Pulmonary artery endothelial cell (primary cell): ENCODE measurements at places on chromosomes 1 and 21. TPM values are rescaled to one million over a fixed set of nuclear protein-coding genes. Genes with fewer than 3 reads are reported as not detected.

DNA sequence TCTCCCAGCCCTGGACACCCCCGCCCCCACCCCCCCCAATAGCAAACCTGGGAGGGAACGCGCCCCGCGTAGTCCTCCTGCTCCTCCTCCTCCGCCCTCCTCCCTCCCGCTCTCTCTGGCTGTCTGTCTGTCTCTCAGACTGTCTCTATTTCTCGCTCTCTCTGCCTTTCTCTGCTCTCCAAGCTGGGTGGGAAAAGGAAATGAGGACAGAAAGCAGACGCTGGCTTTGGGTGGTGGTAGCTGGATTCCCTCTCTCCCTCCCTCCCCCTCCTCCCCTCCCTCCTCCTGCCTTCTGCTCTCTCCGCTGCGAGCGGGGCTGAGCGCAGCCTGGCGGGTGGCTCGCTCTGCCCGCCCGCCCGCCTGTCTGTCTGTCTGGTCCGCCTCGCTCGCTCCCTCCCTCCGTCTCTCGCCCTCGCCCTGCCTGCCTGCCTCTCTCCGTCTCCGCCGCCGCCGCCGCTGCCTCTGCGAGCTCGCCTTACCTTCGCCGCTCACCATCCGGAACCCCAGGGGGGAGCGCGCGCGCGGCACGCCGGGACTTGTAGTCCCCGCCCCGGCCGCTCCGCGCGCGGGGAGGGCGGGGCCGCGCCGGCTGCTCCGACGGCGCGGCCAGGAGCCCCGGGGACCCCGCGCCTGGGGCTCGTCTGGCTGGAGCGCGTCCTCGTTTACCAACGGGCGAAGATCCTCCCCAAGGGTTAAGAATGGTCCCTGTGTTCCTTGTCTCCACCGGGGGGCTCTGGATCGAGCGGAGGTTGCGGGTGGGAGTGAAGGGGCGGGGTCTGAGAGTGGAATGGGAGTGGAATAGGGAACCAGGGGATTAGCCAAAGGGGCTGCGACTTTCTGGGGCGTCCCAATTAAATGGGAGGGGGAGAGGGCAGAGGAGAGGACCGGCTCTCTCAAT lies at the start of gene AHDC1:
Gene AHDC1 (minus strand): TSS at position 464 of the 898 bp plus-strand sequence. CDS start 52,029 bp downstream, outside the sequence.
- DNase-seq, result peak; percentile 63

- no peak for DNase-seq
Observed at GRCh38 chr21:35225573-35225972, 176.5 kb upstream of the RUNX1 start.

DNA sequence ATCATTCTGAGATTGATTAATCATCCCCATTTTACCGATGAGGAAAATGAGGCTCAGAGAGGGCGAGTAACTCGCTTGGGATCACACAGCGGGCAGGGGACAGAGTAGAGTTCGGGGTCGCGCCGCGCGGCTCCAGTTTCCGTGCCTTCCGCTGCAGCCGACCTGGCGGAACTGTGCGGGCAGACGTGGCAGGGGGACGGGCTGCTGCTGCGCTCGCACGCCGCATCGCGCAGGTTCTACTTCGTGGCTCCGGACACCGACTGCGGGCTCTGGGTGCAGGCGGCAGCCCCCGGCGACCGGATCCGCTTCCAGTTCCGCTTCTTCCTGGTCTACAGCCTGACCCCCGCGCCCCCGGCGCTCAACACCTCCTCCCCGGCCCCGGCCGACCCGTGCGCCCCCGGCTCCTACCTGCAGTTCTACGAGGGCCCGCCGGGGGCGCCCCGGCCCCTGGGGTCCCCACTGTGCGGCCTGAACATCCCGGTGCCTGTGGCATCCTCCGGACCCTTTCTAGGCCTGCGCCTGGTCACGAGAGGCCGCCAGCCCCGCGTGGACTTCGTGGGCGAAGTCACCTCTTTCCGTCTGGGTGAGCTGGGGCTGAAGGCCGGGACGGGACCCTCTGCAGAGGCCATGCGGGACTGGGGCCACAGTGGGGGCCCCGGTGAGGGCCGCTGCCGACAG lies 2.3 kb downstream of the LDLRAD2 start:
- no peak for DNase-seq

GRCh38 chr1:24486331-24487065 lies 16.1 kb upstream of the RCAN3 start:
- no peak for DNase-seq

GRCh38 chr1:119611701-119612113 lies 36.4 kb downstream of the ZNF697 start:
- no peak for DNase-seq

DNA sequence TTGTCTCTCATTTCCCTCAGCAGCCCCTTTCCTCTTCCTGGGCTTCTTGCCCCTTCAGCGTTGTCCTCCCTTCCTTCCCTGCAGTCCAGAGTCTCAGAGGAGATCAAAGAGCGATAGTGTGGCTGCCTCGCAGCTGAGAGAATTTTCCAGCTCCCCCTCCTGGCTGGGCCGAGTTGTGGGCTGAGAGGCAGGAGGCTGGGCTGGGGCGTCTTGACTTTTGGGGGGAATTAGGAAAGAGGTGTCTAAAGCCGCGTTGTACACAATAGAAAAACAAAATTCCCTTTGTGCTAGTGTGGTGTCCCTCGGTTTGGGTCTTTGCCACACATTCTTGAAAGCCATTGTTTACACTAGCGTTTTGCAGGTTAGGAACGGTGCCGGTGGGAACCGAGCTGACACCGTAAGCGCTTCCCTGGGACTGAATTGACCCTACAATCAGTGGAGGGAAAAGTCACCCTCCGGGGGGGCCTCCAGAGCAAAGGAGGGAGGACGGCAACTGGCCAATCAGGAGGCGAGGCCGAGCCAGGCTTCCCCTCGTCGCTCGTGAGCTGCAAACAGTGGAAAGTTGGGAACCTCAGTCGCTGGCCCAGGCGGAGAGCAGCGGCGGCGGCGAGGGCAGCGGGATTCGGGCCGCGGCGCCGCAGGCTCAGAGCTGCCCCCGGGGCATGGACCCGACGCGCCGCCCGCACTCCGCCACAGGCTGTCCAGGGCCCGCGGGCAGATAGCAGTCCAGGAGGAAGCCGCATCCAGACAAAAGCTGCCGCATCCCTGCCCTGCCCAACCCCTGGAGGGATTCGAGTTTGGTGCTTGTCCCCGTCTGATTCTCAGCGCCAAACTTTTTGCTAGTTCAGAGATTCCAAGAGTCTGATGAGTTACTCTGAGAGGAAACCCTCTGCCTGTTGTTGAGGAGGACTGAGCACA lies at the start of gene HMCN1:
Gene HMCN1 (plus strand): TSS at position 574 of the 918 bp plus-strand sequence. CDS start 389 bp downstream, outside the sequence.
- peak; percentile 44 for DNase-seq

GRCh38 chr1:201578008-201578888 lies 39.3 kb downstream of the NAV1 start:
- DNase-seq, result no peak

- peak; percentile 22 for DNase-seq
Observed at GRCh38 chr21:38277501-38278131, 20.8 kb downstream of the KCNJ15 start.

DNA sequence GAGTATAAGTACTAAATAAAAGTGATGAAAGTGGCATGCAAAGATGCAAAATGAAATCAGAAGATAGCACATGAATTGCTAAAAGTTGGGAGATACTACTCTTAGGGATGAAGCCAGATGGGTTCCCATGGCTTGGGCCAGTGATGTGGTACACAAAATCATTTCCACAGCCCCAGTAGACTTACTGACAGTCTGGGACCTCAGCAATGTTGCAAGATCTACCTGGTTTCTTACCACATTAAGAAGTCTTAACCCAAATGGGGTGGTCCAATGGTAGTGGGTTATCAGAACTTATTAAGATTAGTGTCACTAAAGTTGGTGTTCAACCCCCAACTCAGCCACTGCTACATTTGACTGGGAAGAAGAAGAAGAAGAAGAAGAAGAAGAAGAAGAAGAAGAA lies 227.7 kb upstream of the IRF2BP2 start:
- DNase-seq, result no peak

- DNase-seq, result no peak
Observed at GRCh38 chr21:16777041-16777720, 735.7 kb upstream of the CXADR start.

DNA sequence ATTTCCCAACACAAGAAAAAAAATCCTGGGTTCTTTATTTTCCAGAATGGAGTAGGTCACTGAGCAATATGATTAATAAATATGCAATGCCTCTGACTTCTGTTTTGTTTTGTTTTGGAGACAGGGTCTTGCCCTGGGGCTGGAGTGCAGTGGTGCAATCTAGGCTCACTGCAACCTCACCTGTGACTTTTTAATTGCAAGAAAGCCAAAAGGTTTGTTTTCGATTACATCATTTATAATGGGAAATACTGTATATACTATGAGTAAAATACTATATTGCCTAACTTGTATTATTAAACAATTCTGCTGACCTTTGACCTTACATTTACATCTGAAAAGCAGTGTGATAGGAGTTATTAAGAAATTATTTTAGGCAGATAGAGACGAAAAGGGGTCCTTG lies 11.6 kb upstream of the CD46 start:
- no peak for DNase-seq

DNA sequence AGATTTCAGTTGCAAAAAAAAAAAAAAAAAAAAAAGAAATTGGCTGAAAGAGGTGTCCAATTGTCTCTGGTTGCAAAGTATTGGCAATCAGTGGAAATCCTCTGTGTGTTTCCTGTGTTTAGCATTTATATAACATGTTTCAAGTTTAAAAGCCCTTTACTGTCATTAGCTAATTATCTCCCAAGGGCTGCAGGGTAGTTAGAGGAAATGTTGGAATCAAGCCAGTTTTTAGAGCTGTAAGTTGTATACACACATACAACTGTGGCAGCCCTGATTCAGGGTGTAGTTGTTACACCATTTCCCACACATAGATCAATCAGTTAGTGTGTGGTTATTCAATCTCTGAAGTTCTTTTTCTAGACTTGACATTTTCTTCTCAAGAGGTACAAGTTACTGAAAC lies 8.9 kb upstream of the ZNF326 start:
- no peak for DNase-seq

DNA sequence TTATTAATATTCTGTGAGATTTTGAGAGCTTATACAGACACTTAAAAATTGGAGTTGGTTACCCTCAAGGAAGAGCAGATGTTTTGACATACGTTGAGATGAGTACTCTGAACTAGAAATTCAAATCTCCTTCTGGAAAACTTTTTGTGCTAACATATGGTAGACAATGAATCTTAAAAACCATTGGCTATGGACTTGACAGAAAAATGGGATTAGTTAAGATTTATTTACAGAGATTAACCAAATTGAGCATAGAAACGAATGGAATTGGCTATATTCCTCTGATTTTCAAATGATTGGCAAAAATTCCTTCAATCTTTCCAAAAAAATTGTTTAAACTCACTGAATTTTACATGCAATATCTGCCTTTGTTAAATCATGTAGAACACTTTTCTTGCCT lies 1392.9 kb downstream of the BRINP3 start:
- DNase-seq, result no peak

DNA sequence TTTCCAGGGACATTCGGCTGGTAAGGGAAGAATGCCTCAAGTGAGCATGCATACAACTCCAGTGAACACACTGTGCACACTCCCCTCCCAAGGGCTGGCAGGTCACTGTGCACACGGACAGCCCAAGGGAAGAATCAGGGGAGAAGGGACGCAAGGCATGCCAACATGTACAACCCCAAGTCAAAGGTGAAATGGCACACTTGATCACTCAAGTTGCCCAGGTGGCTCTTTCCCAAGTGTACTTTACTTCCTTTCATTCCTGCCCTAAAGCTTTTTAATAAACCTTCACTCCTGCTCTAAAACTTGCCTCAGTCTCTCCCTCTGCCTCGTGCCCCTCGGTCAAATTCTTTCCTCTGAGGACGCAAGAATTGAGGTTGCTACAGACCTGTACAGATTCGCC lies 13.5 kb upstream of the SLC1A7 start:
- DNase-seq, result no peak

DNA sequence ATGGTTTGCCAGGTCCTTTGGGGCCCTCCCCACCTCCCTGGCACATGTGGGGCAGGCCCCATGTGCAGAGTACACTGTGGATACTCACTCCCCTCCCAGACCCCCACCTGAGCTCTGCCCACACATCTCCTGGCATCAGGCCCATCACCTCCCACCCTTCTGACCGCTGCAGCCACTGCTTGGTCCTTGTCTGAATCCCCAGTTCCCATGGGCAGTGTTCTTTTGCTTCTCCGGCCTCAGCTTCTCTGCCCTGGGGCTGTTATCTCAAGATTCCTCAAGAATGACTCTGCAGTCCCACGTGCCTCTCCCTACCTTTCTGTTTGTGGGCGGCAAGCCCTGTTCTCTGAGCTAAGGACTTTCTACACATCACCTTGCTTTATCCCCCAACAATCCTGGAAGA lies 187.7 kb upstream of the EDN2 start:
- no peak for DNase-seq

GRCh38 chr1:5720484-5720883 lies 271.7 kb downstream of the NPHP4 start:
- no peak for DNase-seq

DNA sequence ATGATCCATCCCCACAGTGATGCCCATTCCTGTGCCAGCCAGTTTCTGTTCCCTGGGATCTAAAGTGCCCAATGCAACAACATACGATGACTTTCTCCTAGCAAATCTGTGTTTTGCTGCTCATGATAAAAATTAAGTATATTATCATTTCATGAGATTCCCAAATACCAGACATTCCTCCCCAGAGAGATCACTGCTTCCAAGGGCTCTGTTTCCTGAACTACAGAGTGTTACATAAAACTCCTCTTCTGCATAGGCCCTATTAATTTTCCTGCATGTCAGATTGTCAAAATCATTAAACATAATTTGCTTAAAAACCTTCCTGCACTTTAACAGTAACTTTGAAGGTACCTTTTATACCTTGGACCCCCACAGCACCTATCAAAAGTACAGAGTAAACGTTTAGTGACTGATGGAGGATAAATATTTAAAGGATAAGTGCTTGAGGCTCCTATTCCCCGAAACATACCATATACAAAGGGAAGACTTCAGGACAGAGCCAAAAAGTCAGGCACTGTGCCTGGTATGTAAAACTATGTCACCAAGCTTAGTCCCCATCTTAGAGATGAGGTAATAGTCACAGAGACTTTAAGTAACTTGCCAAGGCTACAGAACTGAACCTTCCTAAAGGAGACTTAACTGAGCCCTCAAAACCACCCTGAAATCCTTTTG lies 50.2 kb downstream of the SLC25A24 start:
- DNase-seq, result no peak

DNA sequence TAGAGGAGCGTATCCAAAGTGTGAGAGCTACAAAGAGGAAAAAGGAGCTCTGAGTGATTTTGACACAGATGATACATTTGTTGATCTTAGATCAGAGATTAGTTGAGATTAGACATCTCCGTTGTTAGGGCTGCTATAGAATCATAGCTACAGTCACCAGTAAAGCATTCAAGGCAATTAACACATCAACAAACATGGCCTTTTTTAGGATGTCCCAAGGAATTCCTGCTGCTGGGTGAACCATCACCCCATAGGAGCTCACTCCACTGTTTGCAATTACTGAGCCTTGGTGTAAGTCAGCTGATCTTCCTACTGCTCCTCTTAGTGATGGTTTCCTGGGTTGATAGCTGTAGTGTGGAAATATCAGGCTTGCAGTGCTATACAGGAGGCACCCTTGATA lies 6.7 kb upstream of the RSRP1 start:
- no peak for DNase-seq

TFF1 gene
- total RNA-seq, result not detected in 2 replicates

FAM72D gene
- 1.6 and 3.5 TPM in 2 replicates for total RNA-seq

C1orf94 gene
- total RNA-seq, result not detected in 2 replicates

S100A7 gene
- not detected in 2 replicates for total RNA-seq

C8B gene
- not detected in 2 replicates for total RNA-seq

CA14 gene
- not detected in 2 replicates for total RNA-seq

FLG2 gene
- not detected in 2 replicates for total RNA-seq

KLHL20 gene
- 34.1 and 48.8 TPM in 2 replicates for total RNA-seq

OR2L5 gene
- not detected in 2 replicates for total RNA-seq

FMOD gene
- 0.07 and 0.67 TPM in 2 replicates for total RNA-seq
